Uterus (tissue), 4 donors: ENCODE measurements at places on chromosomes 12 and 14. TPM values are rescaled to one million over a fixed set of nuclear protein-coding genes. Genes with fewer than 3 reads are reported as not detected.

Gene OAS1
- 9.5 TPM for total RNA-seq

Gene WDR20
- total RNA-seq, result 45.9 TPM

Gene CMKLR1
- 8.2 TPM for total RNA-seq

- no peak for DNase-seq
Observed at GRCh38 chr12:76927170-76927784, 48.5 kb upstream of the CSRP2 start.

DNA sequence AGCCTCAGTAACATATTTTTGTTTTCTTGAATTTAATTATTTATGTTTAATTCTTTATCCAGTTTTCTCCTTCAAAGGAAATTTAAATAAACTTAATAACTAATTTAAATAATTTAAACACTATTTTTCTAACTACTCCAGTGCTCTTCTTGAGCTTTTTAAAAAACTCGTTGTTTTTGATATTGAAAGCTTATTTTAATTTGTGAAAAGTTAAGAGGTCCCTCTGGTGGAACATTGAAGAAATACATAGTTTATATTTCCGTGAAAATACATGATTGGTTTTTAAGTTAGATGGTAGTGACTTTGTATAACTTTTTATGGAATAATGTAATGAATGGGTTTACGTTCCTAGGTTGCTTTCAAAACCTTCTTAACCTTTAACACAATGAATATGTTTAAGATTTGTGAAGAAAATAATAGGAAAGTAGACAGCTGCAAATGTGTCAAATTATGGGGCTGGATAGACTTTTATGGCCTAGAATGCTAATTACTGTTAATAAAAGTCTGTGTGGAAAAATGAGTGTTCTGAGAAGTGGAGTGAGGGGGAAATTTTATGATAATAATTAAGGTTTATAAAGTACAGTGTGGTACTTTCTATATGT, 45.9 kb upstream of the MSRB3 start:
- no peak for DNase-seq

DNA sequence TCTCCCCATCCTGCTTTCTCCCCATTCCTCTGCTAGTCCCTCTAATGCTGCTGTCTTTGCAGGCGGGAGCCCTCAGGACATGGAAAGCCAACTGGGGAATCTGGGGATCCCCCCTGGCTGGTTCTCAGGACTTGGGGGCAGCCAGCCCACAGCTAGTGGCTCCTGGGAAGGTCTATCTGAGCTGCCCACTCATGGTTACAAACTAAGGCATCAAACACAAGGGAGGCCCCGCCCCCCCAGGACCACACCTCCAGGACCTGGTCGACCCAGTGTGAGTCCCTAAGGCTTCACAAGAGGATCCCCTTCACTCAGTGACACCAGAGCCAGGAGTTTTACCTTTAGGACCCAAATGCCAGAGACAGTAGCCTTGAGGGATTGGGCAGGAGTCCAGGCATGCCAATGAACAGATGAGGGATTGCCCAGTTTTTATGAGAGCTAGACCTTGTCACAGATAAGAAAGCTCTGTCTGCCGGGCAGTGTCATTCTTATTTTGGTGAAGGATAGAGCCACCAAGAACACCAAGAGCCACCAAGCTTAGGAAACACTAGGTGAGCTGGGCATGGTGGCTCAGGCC, 8.0 kb upstream of the CPNE6 start:
- DNase-seq, result no peak

DNA sequence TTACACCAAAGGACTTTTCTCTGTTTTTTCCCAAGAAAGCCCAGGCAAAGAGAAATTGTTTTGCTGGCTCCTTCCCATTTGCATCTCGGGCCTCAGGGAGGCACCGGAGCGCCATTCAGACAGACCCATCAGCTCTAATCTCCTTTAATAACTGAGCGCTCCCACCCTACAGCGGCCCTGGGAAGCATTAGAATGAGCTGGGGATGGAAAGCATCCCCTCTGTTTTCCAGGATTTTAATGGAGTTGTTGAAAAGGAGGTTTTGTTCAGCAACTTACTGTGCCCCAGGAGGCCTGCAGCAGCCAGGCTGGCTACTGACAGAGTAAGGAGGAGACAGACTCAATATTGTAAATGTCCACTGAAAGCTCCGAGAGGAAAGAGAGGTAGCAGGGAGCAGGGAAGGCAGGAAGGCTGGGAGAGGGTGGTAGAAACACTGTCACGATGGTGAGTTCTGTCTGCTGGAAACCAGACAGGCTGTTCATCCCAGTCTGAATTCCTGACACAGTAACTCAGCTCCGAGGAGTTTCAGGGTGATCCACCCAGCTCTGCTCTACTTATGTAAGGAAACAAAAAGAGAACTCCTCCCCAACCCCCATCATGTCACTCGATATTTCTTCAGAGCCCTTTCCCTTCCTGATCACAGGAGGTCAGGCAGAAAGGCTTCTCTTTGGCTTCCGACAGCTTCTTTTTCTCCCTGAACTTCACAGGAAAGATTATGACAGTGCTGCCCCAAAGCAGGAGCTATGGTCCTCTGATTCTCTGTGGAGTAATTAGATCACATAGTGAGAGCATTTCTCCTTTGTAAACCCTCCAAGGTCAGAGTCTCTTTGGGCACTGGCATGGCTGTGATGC, 62.5 kb upstream of the TMEM132D start:
- DNase-seq, result no peak

- no peak for DNase-seq
Observed at GRCh38 chr12:100651694-100652093, 78.2 kb downstream of the GAS2L3 start.

GRCh38 chr14:83798421-83798820, 1731.5 kb upstream of the FLRT2 start:
- no peak for DNase-seq

GRCh38 chr12:46383654-46384450, 11.3 kb upstream of the SLC38A2 start:
- peak; percentile 94 for DNase-seq

DNA sequence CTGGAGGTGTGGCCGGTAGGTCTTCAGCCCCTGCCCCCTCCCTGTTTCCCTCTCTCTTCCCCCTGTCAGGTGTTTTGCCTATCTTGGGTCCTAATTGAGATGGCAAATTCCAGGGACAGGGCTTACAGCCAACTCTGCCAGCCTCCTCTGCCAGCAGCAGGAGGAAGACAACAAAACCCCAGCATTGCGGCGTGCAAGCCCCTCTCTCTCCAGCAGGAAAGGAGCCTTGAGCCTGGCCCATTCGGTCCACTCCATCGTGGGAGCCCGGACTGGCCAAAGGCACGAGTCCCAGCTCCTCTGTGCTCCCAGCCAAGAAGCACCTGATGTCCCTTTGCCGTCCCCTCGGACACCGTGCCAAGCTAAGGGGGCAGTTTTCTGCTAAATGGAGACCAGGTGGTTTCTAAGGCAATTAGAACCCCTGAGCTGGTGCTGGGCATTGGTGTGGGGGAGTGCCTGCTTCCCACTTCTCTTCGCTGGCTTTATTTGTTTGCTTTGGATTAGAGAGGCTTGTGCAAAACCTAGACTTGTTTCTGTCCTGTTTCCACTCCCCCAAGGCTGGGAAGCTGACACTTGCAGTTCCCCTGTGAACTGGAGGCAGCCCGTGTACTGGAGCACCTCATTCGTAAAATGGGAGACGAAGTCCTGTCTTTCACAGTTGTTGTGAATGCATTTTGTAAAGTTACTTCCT, 57.1 kb upstream of the LHX5 start:
- DNase-seq, result no peak

DNA sequence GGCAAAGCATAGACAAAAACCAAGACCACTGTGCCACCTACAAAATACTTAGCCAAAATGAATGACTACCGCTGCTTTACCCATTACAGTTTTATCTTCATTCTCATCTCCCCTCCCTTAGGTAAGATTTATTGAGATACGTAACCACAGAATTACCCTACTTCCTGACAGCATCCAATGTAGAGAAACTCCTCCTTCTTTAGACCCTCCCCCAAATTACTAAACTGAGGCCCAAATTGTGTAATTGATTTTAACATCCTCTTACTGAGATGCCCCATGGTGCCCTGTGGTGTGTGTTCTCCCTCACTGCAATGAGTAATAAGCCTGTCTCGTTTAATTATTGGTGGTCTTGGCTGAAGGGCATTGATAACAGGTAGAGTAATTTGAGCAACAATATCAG, 19.1 kb downstream of the VRK1 start:
- DNase-seq, result no peak

DNA sequence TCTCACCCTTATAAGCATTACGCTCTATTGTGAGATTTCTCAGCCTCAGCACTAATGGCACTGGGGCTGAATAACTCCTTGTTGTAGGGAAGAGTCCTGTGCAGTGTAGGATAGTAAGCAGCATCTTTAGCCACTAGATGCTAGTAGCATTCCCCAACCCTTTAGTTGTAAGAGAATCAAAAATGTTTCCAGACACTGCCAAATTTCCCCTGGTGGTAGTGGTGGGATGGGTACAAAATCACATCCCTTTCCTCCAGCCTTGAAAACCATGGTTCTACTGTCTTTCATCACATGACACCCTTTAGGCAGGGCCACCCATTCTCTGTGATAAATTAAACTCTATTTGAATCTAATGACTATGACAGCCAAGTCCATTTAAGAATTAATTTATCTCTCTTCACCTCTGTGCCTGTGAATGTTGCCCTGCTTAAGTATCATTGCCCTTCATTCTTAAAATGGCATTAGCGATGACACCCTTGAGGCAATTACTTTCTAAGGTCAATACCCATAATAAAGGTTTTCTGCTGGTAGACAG, 199.4 kb downstream of the ANO4 start:
- DNase-seq, result no peak

DNA sequence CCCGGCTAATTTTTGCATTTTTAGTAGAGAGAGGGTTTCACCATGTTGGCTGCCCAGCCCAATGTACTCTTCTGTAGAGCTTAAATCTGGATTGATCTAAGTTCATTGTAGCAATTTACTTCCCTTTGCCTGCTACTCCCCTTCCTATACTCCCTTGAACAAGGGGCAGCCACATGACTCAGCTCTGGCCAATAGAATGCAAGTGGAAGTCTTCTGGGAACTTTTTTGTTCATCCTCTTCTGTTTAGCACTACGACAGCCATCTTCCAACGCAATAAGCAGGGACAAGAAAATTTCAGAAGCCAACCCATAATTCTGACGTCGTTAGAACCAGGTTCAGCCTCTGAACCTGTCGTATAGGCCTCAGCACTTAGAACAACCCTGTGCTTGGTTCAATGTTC, 6.4 kb upstream of the RAD52 start:
- DNase-seq, result no peak

DNA sequence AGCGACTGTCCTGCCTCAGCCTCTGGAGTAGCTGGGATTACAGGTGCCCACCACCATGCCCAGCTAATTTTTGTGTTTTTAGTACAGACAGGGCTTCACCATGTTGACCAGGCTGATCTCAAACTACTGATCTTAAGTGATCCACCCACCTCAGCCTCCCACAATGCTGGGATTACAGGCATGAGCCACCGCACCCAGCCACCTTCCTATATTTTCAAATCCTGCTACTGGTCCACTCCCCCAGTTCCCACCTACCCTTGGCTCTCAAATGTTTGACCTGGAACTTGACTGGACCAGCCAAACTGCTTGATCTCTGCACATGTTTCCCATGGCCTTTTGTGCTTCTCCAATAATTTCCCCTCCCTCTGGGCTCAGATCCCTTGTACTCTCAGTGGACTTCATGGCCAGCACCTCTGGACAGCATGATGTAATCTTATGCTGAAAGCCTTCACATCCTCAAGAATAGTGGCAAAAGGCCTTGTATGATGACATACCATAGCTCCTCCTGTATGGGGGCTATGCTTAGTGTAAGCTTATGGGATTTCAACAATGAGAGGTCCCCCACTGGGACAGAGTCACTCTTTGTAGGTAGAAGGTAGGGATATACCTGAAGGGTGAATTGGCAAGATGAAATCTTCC, 2.5 kb upstream of the CCDC184 start:
- no peak for DNase-seq

GRCh38 chr12:38586789-38587188, 270.2 kb downstream of the ALG10B start:
- no peak for DNase-seq

DNA sequence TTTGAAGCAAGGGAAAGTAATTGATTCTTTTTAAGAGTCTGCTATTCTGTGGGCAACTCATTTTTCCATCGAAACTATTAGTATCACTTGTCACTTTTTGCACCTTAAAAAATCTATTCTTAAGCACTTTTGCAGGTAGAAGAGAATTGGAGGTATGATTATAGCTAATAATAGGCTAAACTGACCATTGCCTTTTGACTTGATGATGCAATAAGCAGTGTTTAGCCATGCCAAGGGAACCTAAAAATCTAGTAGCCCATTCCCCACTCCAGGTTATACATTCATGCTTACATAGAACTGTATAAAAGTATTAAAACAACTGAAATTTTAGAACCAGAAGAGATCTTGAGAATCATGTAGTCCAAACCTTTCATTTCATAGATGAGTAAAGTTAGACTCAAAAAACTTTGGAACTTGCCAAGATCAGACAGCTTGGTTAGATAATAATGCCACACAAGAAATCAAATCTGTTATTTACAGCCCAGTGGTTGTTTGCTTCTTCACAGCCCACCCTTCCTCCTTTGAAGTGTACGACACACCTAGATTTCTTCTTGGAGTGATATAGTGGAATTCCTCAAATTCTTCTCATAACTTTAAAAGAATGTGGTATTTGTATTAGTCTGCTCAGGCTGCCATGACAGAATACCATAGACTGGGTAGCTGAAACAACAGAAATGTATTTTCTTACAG, 21.7 kb upstream of the GARIN2 start:
- DNase-seq, result no peak

DNA sequence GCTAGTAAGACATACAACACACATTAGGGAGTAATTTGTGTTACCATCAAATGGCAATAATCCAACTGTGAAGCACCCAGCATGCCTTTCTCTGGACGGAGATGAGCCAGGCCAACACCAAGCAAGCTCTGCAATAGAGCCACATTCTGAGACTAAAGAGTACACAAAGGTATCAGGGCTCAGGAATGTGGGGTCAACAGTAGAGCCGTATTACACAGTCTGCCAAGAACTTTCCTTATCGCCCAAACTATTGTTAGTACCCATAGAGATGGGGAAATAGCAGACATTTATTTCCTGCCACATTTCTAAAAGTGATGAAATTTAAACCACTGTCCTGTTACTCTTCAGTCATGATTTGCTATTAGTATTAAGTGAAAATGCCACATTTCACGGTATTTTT, 113.7 kb downstream of the BMP4 start:
- DNase-seq, result no peak

- DNase-seq, result no peak
Observed at GRCh38 chr12:69509308-69509736, 39.1 kb downstream of the FRS2 start.

DNA sequence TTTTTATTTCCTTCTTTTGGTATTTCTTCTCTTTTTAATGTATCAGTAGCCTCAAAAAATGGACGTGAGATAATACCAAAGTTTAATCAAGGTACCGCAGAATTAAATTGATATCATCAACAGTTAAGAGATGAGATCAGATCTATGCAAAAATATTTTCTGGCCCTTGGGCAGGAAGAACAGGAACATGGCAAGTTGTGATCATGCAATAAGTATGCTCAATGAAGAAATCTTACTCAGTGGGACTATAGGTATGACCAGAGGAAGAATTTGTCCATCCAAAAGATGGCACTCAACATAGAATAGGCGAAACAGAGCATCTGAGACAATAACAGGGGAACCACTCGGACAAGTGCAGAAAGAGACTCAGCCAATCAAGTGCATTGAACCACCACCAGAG, 914 bp upstream of the GARIN2 start:
- DNase-seq, result no peak
